HTR-8/SVneo (cell line): ENCODE measurements at places on chromosomes 6 and 20.

DNA sequence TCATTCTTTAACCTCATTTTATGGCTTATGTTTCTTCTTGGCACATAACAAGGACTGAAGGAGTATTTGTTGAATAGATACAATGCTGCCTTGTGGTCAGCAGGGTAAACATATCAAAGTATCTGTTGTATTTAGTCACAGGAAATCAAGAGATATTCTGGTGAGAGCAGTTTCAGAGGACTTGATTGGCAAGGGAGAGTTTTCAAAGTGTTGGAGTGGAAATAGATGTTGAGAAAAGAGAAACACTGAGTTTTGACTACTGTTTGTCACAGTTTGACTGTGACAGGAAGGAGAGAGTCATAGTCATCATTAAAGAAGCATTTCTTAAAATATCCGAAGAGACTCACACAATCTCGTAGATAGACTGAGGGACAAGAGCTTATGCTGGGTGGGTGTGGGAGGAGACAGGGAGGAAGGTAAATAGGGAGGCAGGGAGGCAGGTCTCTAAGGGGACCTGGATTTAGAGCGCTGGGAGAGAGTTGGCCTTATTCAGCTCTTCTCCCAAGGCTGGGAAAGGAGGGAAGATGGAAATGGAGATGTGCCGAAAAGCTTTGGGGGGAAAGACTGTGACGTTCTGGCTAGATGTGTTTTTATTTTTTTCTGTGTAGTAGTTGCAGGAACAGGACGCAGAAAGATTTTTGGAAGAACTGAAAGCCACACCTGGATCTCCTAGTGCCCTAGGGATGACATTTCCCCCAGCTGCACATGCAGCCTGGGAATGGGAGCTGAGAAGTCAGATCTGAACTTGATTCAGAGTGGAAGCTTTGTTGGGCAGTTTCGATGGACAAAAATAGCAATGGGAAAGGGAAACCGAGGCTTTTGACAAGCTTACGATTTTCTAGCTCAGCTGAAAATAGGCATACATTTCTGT lies 65.0 kb upstream of the IFNGR1 start:
- DNase-seq = no peak

- DNase-seq = no peak
Measured at GRCh38 chr20:43363506-43363905, 94.2 kb upstream of the SRSF6 start.

GRCh38 chr6:44022296-44022661 lies 105.0 kb downstream of the MRPL14 start:
- no peak for DNase-seq

- DNase-seq = no peak
Measured at GRCh38 chr6:8507286-8507685, 71.9 kb upstream of the SLC35B3 start.

GRCh38 chr20:45344168-45344860 lies 3.9 kb downstream of the SDC4 start:
- DNase-seq = peak; percentile 94

- DNase-seq = no peak
Measured at GRCh38 chr20:63284083-63284440, 8.9 kb upstream of the COL20A1 start.

DNA sequence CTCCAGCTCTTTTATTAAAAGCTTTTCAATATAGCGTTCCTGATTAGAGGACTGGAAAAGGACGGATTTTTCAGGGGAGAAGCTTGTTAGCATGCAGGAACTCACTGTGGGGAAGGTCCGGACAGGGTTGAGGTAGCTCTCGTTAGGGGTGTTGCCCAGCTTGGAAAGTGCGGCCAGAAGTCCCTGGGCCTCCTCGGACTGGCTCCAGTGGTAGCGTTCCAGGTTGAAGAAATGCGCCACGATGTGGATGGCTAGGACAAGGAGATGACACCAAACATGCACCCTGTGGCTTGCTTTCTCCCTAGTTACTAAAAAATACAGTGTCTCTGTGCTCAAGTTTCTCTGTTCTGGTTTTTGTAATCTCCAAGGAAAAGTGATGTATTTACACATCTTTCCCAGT lies 12.5 kb downstream of the NOX3 start:
- no peak for DNase-seq

DNA sequence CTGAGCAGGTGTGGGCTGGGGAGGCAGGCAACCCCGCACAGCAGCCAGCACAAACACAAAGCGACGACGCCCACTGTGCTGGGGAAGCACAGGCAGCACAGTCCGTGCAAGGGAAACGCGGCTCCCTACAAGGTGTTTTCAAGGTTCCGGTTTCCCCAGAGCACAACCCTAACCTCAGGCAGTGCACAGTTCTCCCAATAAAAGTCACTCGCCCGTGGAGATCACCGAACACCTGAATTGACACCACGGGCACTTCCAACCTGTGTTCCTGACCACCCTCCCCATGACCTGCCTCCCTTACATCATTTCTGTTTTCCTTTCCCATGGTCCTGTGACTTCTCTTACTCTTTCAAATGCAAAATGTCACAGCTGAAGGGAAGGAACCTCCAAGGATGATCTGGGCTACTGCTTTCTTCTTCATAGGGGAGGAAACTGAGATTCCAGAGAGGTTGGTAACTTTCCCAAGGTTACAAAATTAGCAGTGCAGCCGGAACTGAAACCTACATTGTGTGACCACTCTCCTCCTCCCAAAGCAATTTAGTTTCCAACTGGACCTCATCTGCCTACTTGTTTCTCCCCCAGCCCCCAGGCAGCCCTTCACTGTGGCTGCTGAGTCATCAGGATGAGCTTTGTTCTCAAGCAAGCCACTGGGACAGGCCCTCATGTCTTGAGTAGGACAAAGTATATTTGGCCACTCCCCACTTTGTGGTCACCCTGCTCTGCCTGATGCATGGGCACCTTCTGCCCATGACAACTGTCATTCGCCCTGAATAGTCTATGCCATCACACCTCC lies 125.3 kb downstream of the ATXN1 start:
- DNase-seq = peak; percentile 61

DNA sequence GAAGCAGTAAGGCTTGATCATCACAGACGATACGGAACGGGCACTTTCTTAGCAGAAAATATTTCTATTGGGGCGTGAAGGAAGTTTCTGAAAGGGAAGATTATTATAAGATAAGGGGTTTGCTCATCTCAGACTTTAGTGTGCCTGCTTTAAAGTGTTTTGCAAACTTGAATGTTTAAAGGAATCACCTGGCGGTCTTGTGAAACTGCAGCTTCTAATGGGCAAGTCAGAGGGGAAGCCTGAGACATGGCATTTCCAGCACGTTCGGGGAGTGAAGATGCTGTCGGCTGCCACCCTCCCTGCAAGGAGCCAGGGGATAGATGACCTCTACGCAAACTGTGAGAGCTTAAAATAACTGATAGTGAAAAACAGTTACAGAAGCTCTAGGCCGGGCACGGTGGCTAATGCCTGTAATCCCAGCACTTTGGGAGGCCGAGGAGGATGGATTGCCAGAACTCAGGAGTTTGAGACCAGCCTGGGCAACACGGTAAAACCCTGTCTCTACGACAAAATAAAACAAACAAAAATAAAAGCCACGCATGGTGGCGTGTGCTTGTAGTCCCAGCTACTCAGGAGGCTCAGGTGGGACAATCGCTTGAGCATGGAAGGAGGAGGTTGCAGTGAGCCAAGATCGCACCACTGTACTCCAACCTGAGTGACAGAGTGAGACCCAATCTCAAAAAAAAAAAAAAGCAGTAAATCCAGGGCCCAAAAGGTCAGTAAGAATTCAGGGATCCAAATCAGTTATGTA lies 2.3 kb upstream of the KIF16B start:
- no peak for DNase-seq

- no peak for DNase-seq
Measured at GRCh38 chr20:9130521-9130920, 61.6 kb downstream of the PLCB4 start.

DNA sequence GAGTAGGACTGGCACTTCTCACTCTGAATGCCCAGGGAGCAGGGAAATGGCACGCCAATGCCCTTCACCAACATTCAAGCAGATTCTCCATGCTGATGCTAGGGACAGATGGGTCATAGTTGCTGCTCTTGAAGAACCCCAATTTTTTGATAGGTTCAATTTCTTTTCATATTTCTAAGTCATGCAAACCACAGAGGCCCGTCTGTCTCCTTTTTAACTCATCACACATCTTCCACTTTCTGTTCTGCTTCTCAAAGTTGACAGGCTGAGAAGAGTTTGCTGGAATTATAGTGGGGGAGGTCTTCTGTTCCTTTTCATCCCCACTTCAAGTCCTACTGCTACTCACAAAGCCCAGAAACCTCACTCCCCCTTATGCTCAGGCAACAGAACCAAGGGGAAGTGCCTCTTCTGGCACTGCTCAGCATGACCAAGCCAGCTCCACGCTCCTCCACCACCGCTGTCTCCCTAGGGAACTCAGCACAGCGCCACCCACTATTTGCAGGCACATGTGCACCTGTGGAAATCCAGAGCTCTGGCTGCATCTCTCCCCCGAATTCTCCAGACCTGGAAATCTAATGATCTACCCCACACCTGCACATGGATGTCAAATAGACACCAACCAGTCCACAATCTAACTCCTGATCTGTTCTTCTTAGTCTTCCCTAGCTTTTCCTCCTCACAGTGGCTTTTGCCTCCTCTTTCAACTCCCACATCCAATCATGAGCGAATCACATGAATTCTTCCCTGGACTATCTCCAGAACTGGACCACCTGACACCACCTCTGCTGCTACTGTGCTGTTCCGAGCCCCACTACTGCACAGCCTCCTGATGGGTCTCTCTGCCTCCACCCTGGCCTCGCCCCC lies 10.7 kb downstream of the ZBTB24 start:
- DNase-seq = no peak

DNA sequence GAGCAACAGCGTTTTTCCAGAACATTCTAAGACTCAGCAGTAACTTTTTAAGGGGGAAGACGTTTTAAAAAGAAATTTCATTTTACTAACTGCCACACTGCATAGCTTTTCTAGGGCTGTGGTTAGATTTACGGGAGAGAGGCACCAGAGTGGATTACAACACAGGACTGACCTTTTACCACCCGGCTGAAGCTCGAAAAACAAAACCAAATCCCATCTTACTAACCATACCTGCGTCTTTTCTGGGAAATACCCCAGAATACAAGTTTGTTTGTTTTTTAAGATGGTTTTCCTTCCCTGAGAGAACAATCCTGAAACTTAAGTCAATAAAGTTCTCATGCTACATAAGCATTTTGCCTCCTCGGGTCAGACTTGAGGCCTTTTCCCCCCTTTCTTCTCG lies 209.3 kb upstream of the SOX4 start:
- peak; percentile 25 for DNase-seq

GRCh38 chr20:45518282-45518681 lies 2.9 kb upstream of the SPINT3 start:
- DNase-seq = no peak

DNA sequence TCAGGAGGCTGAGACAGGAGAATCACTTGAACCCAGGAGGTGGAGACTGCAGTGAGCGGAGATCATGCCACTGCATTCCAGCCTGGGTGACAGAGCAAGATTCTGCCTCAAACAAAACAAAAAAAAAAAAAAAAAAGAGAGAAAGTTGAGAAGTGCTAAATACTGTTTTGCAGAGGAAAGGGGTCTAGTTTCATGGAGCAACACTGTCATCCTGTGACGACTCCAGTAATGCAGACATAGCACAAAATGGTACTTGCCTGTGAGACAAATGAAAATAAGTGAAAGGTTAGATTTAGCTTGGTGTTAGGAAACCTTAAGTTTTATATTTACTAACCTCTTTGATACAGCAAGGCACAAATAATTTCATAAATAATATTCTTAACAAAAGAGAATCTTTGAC lies 29.7 kb downstream of the CEP162 start:
- no peak for DNase-seq
